ENCODE measurements at places on chromosomes 6 and 20.

DNA sequence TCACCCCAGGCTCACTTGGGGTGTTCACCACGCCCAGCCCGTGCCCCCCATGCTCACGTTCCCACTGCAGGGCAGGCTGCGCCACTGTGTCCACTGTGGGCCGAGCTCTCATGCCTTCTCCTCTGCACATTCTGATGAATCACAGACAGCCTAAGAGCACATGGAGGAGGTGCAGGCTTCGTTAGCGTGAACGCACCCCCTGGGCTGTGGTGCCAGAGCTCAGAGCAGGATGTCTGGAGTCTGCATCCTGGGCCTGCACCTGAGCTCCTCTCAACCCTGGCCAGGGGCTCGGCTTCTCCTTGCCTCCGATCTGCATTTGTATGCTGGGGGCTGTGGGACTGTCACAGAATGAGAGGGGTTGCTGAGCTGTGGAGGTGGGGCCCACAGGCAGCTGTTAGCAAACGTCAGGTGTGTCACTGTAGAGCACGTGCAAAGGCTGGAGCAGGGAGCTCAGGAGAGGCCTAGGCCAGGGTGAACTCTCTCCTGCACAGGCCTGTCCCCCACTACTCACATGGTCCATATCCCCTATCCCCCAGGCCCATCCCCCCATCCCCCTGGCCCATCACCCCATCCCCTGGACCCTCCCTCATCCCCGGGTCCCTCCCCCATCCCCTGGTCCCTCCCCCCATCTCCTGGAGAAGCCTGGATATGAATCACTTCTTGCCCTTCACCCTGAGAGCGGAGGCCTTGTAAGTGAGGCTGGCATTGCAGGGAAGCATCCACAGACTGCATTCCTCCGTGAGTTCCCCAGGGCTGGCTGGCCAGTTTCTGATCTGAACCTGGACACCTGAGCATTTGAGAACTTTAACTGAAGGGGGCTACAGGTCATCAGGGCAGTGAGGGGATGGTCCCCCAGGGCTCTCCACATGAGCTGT is 309.5 kb downstream of the TAF4 start:
- DNase-seq, result no peak

DNA sequence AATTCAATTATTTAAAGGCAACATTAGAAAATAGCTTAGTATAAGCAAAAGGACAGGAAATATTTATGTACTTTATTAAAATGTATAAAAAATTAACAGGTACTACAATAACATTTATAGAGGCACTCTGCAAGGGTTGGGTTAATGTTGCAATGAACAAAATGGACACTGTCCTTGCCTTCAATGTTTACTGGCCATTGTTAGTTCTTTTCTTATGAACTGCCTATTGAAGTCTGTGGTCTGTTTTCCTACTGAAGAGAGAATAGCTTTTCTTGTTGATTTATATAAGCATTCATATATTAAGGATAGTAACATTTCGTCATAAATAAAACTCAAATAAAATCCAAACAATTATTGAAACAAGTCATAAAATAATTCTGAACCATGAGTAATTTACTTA is 135.3 kb upstream of the BEND6 start:
- DNase-seq, result no peak

DNA sequence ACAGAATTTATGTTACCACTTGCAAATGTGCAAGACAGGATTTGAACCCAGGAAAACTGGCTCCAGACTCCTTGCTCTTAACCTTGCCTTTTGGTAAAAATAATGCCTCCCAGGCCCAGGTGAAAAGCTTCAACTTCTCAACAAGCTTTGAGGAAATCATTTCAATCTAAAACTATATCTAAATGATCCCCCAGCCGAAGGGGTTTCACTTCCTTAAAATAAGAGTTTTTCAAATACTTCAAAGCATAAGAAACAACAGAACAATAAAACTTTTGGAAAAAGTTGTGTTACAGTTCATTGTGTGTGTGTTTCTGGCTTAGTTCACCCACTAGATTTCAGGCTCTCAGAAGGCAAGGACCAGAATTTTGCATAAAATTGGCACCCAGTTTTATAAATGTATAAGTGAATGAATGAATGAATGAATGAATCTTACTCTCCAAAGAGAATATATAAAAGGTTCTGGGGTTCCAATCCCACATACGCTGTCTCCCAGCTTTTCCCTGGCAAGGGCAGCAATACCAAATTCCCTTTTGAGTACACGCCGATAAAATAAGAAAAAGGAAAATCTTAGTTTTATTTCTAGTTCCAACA is 5.4 kb downstream of the OR2H2 start:
- DNase-seq, result no peak

- DNase-seq, result no peak
These were observed 57.9 kb downstream of the GJA10 start for GRCh38 chr6:89952105-89952671.

DNA sequence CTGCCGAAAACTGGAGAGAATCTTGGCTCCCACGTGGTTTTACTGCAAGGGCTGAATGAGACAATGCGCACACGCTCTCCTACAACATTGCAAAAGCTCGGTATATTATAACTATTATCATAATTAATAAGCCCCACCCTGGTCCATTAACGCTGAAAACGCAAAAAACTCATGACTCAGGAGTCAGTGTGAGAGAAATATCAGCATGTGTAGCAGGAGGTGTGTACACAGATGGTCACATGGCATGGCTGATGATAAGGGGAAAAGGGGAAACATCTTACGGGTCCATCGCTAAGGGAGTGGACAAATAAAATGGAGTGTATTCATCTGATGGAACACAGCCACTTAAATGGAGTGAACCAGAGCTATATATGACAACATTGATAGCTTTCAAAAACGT is 29.2 kb downstream of the CDH22 start:
- DNase-seq, result no peak

DNA sequence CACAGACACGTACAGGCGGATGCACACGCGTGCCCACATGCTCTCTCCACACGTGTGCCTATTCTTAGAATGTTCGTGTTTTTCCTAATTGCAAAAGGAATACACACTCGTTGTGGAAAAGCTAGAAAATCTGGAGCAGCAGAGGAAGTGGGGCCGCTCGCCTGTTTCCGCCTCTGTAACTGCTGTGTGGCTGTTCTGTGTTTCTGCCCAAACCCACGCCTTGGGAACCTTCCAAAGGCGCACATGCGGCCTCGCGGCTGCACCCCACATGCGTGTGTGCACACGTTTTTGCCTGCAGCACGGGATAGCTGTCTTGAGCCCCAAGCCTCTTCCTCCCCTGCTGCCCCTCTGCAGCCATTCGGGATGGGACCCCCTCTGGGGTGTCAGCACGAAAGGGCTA is 12.2 kb downstream of the SLC17A9 start:
- no peak for DNase-seq

DNA sequence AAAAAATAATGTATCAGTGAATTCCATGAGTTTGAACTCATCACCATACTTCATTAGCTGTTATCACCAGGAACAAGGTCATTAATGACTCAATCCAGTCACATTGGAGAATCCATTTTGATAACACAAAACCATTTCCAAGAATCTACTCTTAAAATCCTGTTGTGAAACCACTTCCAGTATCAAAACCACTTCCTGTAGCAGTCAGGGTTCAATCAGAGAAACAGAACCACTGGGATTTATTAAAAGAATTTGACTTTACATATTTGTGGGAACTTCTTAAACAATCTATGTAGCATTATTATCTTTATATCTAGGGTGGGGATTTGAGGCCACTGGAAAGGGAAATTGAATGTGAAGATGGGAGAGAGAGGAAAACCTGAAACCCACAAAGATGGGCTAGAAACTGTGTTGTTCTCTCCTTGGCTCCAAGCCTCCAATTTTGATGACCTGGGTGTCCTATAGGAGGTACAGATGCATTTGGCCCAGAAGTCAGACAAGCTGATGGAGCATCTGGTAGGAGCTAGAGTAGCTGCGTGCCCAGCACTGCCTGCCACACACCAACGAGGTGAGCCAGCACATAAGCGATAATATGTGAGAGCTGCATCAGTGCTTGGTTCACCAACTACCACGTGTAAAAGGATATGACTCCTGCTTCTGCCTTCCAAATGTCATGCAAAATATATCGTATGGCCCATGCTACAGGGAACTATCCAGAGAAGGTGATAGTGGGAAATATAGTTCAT is 117.0 kb downstream of the TMEM200A start:
- no peak for DNase-seq
